ENCODE measurements at places on chromosomes 6 and 20.

GRCh38 chr6:11007715-11008608, 36.1 kb downstream of the ELOVL2 start:
- DNase-seq = no peak

GRCh38 chr20:6173481-6173880, 50.7 kb upstream of the FERMT1 start:
- no peak for DNase-seq

DNA sequence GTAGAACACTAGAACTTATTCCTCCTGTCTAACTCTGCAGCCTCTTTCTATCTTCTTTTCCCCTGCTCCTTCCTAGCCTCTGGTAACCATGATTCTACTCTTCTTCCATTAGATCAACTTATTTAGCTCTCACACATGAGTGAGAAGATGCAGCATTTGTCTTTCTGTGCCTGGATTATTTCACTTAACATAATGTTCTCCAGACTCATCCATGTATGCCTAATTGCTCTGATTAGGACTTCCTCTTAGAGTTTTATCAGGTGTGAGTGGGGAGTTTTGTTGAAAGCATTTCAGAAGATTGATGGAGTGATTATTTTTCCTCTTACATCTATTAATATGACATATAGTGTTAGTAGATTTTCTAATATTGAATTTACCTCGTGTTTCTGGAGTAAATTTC, 140.4 kb downstream of the CDKAL1 start:
- no peak for DNase-seq

DNA sequence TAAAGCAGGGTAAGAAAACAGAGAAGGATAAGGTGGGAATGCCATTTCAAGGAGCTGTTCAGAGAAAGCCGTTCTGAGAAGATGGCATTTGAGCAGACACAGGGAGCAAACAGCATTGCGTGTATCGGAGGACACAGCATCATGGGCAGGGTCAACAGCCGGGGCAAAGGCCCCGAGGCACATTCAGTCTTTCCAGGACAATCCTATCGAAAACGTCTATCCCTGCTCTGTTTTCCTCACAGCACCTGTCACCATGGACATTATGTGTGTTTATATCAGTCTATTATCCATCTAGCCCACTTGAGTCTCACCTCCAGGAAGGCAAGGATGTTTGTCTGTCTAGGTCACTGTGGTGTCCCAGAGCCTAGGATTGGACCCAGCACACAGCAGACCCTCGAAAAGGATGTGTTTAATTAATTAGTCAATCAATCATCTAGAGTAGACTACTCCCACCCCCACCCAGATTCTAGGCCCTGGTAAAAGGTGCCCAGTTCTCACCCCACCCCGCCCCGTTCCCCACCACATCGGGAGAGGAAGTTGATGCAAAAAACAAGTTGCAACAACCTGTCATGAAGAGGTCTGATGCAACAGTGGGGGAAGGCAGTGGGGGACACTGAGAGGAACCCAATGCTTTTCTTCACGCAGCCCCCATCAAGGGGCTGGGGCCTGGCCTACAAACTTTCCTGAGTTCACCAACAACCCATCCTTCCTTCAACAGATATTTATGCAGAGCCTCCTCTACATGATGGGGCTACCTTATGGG, 66.6 kb downstream of the PREX1 start:
- no peak for DNase-seq

- DNase-seq = no peak
These were observed 31.1 kb downstream of the CDKAL1 start for GRCh38 chr6:20565342-20565741.

DNA sequence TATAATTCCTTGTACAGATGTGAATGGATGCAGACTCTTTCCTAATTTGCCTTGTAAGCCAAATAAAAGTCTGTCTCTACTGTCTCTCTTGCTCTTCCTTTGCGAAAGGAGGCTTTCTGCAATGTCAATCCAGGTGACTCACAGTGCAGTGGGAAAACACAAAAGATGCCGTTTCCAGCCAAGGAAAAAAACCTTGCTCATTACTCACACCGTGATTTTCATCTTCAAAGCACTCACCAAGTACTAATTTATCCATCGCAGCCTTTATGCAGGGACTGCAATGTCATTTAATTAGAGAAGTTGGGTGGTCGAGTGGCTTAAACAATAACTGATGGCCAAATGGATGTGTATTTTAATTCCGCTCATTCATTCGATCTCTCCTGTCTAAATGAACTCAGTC, 23.8 kb downstream of the SAYSD1 start:
- DNase-seq = no peak

GRCh38 chr6:87905101-87905641, 142.5 kb upstream of the SPACA1 start:
- DNase-seq = no peak

- DNase-seq = no peak
These were observed 857.6 kb upstream of the SLC35B3 start for GRCh38 chr6:9292975-9293374.

- no peak for DNase-seq
These were observed 90.8 kb upstream of the ELOVL5 start for GRCh38 chr6:53439556-53439955.

GRCh38 chr20:14583413-14583812, 246.0 kb upstream of the FLRT3 start:
- DNase-seq = no peak

DNA sequence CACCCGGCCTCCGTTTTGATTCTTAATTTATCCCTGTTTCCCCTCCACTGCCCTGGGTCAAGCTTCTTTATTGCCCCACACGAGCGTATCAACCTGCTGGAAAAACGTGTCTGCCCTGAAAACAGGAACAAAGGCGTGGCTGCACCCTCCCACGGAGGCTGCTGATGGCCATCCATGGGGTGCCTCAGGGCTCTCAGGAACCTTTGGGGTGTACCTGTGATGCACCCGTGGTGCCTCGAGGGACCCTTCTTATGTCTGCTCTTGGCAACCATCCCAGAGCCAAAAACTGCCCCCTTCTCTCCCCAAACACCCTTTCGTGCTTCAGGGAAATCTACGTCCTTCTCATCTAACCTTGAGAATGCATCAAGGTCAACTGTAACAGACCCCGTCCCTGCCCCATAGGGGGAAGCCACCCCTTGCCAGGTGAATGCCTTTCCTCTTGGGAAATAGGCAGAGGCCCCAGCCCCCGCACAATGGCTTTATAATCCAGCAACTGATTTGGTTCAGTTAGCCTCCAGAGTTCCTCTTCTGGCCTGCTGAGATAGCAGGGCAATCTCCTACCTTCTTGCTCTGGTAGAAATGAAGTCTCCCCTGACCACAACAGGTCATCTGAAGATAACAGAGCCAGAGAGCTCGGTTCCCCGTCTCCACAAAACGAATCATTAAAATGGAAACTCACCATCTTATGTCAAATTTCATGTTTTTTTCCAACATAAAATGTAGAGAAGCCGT, 29.4 kb downstream of the PSMG4 start:
- no peak for DNase-seq

- DNase-seq = no peak
These were observed 1278.0 kb upstream of the MAP3K7 start for GRCh38 chr6:91864911-91865310.

- no peak for DNase-seq
These were observed 56.2 kb downstream of the GFOD1 start for GRCh38 chr6:13431059-13431656.

DNA sequence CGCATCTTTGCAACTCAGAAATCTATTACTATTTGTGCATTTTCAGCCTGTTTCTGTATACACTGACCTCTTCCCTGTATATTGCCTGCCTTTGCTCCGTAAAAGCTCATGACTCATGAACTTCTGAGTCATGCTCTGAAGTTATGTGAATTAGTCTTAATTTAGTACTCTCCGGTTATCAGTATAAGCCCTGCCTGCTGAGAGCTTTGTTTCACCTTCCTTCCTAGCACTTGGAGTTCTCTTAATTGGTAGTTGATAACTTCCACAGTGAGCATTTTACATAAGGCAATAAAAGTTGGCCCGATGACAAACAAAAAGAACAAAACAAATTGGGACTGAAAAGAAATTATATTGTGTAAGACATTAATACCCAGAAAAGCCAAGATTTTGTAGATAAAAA, 231.4 kb downstream of the GJA1 start:
- no peak for DNase-seq

GRCh38 chr6:31465718-31466117, 32.2 kb upstream of the MICB start:
- DNase-seq = no peak

- DNase-seq = no peak
These were observed 802.3 kb downstream of the QKI start for GRCh38 chr6:164216839-164217238.

DNA sequence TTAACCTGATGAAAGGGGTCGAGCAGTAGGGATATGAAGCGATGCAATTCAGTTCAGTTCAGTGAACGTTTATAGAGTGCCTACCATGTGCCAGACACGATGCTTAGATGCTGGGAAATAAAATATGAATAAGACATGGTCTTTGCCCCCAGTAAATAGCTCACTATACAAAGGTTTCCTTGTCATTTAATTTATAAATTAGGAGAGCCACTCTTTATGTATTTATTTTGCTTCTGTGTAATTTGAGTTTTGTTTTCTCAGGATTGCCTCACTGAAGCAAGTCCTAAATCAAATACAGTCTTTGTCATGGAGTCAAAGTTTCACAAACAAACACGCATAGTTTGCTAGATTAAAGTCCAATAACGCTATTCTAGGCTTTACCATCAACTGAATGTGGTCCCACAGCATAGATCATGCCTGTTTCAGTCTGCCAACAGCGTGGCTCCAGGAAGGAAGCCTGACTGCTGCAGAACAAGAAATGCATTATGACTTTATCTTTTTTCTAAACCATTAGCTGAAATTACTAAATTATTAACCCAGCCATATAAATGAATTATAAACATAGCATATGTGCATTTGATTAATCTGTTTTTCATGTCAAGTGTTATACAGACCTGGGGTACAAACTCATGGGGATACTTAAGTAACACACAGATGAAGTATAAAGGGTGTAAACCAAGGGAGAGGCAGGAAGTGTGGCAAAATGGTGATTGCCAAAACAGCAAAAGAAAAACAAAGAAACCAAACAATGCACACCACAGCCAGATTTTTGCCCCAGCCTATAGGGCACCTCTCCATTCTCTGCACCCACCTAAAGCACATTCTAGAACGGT, 29.8 kb upstream of the CCN2 start:
- no peak for DNase-seq

DNA sequence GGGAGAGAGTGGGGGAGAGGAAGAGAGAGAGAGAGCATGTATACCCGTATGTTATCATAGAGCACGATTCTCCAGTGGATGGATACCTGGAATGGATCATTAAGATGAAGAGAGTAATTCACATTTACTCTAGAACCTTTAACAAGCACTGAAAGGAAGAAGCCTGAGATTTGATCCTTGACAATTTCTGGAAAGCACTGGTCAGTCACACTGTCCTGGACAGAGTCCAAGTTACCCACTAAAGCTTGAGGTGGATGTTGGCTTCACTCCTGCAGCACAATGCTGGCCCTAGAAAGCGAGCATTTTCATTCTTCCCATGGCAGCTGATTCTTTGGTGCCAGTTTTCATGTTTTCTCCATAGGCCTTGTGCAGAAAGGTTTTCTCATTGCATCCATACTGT, 25.6 kb downstream of the NFYA start:
- no peak for DNase-seq

GRCh38 chr6:11747021-11747420, 31.6 kb downstream of the ADTRP start:
- no peak for DNase-seq

GRCh38 chr6:34074064-34074742, 71.7 kb downstream of the GRM4 start:
- no peak for DNase-seq

DNA sequence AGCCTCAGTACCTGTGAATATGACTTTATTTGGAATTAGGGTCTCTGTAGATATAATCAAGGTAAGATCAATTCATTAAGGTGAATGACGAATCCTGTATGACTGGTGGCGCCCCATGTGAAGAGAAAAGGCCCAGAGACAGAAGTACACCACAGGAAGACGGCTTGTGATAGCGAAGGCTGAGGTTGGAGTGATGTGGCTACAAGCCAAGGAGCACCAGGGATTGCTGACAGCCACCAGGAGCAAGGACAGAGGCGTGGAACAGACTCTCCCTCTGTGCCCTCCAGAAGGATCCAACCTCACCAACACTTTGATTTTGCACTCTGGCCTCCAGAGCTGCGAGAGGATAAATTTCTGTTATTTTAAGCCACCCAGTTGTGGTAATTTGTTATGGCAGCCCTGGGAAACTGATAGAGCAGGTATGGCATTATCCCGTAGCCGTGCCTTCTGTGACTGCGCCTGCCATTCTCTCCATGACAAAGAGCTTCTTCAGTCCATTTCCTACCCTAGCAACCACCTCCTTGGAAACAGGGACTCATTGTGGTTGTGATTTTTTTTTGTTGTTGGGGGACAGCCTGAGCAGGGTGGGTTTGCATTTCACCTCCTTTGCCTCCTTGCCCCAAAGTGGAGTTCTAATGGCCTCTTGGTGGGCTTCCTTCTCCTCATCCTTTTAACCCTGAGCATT, 29.6 kb downstream of the PTK7 start:
- no peak for DNase-seq

GRCh38 chr6:26205161-26205624, 118.0 kb downstream of the HFE start:
- peak; percentile 60 for DNase-seq

DNA sequence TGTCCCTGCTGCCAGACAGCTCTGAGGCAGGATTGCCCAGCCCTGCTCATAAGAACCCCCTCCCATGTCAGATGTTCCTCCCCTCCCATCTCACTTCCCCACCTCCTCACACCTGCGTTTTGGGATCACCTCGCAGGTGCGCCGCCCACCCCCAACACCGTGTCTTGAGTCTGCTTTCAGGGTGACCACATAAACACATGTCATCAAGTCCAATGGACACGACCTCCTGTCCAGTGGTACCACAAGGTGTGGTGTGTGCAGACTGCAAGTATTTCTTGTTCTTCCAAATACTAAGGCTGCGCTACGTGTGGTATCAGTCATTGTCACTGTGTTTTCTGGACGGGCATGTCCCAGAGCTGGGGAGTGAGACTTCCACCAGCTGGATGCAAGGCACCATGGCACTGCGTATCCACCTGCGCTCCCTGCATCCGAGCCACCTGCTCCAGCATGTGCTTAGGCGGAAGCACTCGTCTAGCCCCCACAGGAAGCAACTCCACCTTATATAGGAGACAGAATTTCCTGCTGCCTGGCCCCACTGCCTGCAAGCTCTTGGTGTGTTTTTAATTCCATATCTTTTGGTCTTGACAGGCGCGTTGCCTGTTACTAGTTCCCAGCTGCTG, 119.7 kb upstream of the NXT1 start:
- no peak for DNase-seq

GRCh38 chr20:48797275-48797825, 30.4 kb downstream of the PREX1 start:
- no peak for DNase-seq

DNA sequence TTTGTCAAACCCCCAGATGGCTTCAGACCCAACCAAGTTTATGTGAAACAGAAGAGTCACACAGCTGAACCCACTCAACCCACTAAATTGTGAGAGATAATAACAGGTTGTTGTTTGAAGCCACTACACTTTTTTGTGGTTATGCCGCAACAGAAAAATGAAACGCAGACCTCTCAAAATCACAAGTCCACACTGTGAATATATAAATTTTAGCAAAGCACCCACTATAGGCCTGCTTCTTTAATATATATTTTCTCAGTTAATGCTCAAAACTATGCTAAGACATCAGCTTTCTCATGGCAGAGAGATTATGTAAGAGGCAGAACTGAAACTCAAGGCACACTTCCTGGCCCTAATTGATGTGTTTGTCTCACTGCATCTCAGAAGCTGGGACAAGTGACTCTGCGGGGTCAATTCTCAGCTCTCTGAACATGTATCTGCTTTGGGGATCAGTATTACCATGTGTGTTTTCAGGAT, 27.7 kb downstream of the MAP3K5 start:
- no peak for DNase-seq
